Stimulated activated CD8-positive, alpha-beta memory T cell treated with anti-CD3 and anti-CD28 coated beads, Interleukin-12 subunit alpha, Interleukin-12 subunit beta, amount 100 ng/mL, for 1 hour (primary cell): ENCODE measurements at places on chromosomes 11 and 22.
A peak's percentile ranks its signal among the peaks of the same experiment; 100 is the strongest.

- DNase-seq = no peak
Observed at GRCh38 chr11:59963733-59964132, at the start of gene OOSP4A. Gene OOSP4A, plus strand, starts transcription at chr11:59964033. Its CDS starts 0 bp downstream, at chr11:59964033.

DNA sequence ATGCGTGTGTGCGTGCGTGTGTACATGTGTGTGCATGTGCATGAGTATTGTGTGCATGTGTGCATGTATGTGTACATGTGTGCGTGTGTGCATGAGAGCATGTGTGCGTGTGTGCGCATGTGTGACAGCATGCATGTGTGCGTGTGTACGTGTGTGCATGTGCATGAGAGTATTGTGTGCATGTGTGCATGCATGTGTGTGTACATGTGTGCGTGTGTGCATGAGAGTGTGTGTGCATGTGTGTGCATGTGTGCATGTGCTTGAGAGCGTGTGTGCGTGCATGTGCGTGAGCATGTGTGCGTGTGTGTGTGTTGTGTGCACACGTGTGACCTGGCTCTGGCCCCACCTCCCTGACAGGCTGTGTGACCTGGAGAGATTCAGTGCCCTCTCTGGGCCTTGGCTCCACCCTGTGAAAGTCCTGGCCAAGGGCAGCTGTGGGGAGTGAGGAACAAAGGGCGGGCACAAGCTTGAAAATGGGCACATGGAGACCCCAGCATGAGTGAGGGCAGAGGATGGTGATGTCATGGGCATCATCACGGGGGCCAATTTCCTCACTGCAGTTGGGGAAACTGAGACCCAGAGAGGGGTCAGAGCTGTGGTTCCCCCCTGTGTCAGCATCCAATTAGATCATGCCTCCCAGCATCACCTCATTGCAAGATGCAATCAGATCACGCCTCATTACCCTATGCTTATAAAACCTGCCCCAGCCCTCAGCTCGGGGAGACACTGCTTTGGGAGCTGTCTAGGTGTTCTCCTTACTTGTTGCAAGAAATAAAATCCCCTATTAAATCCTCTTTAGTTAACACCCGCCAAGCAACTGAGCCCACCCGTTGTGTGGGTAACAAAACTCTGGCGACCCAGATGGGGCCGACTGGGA lies 658 bp downstream of the ACY3 start:
- DNase-seq = no peak

- DNase-seq = no peak
Observed at GRCh38 chr11:45278714-45279113, 7.4 kb downstream of the SYT13 start.

GRCh38 chr11:122696662-122697061 lies 41.1 kb downstream of the UBASH3B start:
- DNase-seq = peak; percentile 55

- DNase-seq = no peak
Observed at GRCh38 chr11:20283475-20283874, 80.0 kb upstream of the HTATIP2 start.

GRCh38 chr11:120121914-120122473 lies 15.9 kb downstream of the TRIM29 start:
- no peak for DNase-seq

- no peak for DNase-seq
Observed at GRCh38 chr11:46983598-46983997, 47.0 kb downstream of the CSTPP1 start.

DNA sequence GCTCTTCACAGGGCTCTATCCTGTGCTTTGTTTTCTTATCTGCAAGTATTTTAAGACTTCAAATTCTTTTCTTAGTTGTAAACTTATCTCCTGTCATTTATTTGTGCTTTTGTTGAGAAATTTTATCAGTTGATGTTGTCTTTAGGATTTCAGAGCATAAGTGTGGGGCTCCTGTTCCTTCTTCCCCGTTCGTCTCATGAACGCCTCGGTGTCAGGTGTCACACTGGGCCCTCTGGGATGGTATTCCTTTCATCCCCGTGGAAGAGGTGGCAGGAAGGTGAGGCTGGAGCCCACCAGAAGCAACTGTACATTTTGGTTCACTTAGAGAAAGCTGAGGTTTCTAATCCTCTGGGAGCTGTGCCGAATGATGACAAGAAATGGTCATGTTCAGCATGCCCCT lies 17.9 kb downstream of the NADSYN1 start:
- DNase-seq = no peak

DNA sequence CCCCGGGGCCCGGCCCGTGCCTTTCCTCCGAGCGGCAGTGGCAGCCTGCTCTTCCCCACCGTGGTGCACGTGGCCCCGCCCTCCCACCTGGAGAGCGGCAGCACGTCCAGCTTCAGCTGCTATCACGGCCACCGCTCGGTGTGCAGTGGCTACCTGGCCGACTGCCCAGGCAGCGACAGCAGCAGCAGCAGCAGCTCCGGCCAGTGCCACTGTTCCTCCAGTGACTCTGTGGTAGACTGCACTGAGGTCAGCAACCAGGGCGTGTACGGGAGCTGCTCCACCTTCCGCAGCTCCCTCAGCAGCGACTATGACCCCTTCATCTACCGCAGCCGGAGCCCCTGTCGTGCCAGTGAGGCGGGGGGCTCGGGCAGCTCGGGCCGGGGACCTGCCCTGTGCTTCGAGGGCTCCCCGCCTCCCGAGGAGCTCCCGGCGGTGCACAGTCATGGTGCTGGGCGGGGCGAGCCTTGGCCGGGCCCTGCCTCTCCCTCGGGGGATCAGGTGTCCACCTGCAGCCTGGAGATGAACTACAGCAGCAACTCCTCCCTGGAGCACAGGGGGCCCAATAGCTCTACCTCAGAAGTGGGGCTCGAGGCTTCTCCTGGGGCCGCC lies 11.9 kb downstream of the C22orf31 start:
- DNase-seq = no peak

DNA sequence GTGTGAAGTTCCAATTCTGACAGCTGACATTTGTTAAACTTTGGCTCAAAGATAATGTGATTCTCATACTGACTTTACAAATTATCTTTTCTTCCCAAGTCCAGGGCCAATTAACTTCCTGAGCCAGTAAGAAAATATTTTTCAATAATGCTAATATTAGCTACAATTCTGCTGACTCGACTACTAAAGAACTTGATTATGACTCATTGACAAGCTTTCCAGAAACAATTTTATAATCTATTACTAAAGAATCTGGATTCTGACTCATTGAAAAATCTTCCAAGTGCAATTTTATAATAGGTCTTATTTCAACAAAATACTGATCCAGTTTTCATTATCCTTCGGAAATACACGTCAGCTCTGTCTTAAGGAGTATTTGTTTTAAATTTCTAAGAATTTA lies 12.9 kb upstream of the XKR3 start:
- DNase-seq = no peak

- DNase-seq = no peak
Observed at GRCh38 chr11:71255800-71256479, 3.6 kb upstream of the SHANK2 start.

DNA sequence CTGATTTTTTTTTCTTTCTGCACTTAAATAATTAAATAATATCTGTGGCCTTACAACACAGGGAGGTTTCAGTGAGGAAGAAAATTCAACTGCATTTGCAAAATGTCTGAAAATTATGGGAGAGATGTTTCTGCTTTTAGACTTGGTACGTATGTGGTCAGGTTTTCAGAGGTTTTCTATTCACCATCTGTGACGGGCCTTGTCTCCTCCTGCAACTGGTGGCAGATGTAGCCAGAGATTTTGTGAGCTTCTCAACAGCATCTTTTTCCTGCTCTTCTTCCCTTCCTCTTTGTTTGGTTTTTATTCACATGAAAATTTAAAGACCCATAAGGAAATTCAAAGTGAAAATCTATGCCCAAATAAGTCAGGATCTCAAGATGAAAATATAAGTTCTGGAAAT lies 38.3 kb downstream of the ZBTB16 start:
- DNase-seq = no peak

GRCh38 chr11:86869531-86869930 lies 69.2 kb downstream of the PRSS23 start:
- no peak for DNase-seq

DNA sequence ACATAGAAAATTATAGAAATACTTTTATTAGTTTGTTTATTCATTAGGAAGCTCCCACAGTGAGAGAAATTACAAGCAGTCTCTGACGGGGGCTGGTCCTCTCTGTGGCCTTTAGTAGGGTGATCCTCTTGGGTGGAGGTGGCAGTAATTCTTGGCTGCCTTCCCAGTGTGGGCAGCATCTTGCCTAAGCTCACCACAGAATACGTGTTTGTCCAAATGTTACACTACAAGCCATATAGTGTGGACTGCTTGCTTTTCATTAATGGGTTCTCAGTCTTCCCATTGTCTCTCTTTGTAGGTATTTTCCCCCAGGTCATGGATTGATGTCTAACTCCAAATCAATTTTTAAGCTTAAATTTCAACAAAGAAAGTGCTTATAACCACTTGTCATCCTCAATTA lies 43.3 kb downstream of the ENDOD1 start:
- DNase-seq = no peak

DNA sequence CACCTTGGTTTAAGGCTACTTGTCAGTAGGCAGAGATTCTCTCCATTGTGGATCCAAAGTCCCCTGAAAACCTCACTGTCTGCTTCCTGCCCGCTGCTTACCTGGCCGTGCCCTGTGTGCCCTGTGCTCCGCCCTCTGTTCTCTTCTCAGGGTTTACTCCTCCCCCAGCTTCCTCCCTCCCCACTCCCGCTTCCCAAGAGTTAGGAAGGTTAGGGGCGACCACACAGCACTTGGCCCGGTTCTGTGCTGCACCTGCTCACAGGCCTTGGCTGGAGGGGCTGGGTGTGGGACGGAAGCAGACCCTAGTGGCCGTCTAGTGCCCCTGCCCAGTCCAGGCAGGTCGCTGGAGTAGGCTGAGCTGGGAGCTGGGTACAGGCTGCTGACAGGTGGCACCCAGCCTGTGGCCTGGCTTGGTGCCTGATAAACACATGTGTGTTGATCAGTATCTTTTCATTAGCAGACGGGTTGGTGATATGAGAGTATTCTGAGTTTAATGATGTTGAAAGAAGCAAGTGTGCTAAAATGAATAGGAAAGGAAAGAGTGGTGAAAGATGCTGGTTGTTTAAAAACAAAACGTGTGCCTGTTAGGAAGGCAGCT lies 40.5 kb downstream of the GRAMD4 start:
- DNase-seq = no peak

GRCh38 chr22:34068001-34068400 lies 147.7 kb upstream of the LARGE1 start:
- DNase-seq = no peak
